Stimulated activated CD4-positive, alpha-beta T cell treated with anti-CD3 and anti-CD28 coated beads, Interleukin-1b, Interleukin-23, amount 100 ng/mL, for 1 hour (primary cell): ENCODE measurements at places on chromosomes 5 and 9.

DNA sequence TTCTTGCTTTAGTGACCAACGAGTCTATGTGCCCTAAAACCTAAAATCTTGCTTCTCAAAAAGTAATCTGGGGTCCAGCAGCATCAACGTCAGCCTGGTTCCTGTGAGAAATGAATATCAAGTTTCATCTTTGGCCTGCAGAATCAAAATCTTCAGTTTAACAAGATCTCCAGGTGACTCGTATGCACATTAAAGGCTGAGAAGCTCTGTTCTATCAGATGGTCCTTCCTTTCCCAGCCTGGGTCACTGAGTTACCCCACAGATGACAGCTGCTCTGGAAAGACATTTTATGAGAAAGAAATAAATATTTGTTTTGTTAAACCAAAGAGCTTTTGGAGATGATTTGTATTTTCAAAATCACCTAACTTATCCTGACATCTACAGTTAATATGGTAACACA is 75.8 kb downstream of the ADAMTSL1 start:
- DNase-seq: no peak

GRCh38 chr5:60102961-60103693 is 209.6 kb upstream of the PDE4D start:
- no peak for DNase-seq

GRCh38 chr5:177092178-177093081 is 5.7 kb downstream of the FGFR4 start:
- DNase-seq: no peak

DNA sequence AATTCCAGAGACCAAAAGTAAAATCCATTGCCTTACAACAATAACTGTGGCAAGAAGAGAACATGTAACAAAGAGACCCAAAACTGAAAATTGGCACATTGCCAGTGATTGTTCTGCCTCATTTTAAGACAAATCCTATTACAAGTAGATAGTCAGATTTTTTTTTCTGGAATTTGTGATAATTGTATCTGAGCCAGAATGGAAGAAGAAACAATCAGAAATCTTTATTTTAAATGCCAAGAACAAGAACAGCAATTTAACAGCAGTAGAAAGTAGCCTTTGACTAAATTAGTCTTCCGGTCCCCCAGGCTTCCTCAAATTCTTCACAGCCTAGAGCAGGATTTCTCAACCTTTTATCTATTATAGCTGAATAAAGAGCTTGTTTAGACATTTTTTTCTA is 106.7 kb upstream of the PTPN3 start:
- no peak for DNase-seq

DNA sequence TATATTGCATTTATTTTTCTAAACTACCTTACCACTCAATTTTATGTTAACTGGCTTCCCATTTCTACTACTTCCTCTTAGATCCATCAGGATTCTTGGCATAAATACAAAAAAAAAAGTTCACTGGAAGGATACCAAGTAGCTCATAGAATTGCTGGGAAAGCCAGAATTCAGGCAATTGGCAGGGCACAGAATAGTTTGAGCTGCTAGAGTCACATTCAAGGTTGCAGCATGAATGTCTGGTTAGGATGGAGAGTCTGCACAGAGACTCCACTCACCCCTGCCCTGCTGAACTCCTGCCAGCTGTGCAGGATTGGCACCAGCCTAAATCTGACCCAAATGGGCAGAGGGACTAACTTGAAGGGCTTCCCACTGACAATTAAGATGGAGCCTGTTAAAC is 4.9 kb upstream of the AMACR start:
- DNase-seq: no peak

DNA sequence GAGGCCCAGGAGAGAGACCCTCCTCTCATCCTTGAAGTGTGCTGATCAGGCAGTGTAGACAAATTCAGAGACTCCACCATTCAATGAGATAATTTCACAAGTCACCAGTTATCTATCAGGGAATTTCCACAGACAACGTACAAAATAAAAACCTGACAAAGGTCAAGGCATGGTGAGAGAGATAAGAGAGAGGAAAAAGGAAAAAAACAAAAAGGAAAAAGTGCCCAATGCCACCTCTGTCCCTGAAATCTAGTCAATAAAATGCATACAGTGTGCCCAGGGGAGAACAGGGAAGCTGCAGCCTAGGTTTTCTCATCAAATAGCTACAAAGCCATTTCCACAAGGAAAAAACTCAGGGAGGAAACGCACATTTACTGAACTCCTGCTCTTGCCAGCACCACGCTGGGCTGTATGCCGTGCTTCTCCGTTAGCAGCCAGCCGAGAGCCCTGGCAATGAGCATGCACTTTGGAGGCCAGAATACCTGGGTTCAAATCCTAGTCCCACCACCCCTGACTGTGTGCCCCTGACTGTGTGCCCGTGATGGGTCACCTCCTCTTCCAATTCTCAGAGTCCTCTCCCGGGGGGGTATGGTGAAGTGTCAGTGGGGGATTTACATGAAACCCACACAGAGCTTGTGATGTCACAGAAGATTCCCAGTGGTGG is 11.6 kb downstream of the WHRN start:
- no peak for DNase-seq

- DNase-seq: no peak
Observed at GRCh38 chr9:116233160-116233530, 79.6 kb downstream of the PAPPA start.

- no peak for DNase-seq
Observed at GRCh38 chr5:146796911-146797310, 81.6 kb downstream of the PPP2R2B start.

- no peak for DNase-seq
Observed at GRCh38 chr5:90528601-90529193, 687 bp downstream of the LYSMD3 start.

DNA sequence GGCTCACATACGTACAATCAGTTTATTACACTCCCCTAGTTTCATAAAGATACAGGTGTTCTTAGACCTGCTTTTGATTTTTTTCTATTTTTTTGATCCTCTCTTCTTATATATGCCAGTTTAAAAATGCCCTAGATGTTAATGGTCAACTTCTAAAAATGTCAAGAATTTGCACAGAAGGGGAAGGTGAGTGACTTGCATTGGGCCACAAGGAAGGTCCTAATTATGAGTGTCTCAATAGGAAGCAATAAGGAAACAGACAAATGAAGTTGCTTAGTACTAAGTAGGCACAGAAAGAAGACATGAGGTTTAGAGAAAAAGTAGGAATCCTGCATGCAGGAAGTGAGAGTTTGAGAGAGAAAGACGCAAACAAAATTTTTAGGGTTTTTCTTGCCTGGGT is 3.2 kb upstream of the CCDC171 start:
- no peak for DNase-seq

- no peak for DNase-seq
Observed at GRCh38 chr9:83754383-83754977, 46.7 kb upstream of the UBQLN1 start.

GRCh38 chr5:30502277-30502676 is 691.2 kb upstream of the CDH6 start:
- no peak for DNase-seq
